ENCODE measurements at places on chromosomes 13 and 19.

DNA sequence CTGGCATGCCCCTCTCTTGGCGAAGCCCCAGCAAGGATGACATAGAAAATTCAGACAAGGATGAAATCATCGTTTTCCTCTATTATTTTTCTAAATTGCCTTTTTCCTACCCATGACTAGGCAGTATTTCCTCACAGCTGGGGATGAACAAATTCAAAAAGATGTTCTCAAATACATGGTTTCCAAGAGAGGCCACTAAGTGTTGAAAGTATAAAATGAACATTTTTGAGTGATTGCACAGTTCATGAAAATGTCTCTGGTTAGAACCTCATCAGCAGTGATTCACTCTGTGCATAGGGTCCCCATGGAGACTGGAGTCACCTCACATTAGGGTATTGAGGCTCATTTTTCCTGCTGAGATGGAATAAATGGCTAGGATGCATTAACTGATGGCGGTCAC lies 373.7 kb downstream of the DNAJC15 start:
- peak; percentile 88 for DNase-seq

- DNase-seq: no peak
Observed at GRCh38 chr19:12641456-12641855, 25.1 kb downstream of the MAN2B1 start.

DNA sequence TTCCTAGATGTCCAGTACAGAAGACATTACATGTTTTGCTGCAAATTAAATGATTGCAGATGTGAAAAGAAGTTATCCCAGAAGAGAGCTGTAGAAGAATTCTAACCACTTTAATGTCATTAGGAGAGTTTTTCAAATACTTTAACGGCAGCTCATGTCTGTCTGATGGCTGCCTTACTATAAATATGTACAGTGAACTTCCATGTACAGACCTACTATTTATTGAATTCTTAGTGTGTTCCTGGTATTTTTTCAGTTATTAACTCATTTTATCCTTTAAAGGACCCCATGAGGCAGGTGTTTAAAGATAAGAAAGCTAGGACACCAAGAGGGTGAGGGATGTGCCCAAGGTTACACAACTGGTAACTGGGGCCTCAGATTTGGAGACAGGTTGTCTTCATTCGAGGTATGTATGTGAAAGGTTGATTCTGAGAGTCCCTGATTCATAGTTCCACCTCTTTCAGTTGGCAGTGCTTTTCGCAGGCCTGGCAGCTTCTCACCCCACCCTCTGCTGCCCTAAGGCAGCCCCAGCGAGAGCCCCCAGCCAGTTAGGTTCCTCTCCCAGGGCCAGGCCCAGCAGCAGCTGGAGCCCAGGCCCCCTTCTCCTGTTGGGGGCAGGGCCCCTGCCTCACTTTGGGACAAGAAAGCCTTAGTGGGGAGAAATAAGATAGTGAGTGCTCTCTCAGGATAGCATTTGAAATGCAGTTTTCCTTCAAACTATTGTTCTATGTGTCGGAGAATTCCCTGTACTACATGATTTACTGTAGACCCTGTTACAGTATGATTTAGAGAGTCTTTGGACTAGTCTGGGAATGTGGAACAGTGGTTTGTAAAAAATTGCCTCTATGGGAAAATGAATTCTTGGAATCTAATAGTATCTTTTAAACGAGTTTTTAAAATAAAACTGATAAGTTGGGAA lies 67.7 kb upstream of the TEX29 start:
- peak; percentile 72 for DNase-seq

DNA sequence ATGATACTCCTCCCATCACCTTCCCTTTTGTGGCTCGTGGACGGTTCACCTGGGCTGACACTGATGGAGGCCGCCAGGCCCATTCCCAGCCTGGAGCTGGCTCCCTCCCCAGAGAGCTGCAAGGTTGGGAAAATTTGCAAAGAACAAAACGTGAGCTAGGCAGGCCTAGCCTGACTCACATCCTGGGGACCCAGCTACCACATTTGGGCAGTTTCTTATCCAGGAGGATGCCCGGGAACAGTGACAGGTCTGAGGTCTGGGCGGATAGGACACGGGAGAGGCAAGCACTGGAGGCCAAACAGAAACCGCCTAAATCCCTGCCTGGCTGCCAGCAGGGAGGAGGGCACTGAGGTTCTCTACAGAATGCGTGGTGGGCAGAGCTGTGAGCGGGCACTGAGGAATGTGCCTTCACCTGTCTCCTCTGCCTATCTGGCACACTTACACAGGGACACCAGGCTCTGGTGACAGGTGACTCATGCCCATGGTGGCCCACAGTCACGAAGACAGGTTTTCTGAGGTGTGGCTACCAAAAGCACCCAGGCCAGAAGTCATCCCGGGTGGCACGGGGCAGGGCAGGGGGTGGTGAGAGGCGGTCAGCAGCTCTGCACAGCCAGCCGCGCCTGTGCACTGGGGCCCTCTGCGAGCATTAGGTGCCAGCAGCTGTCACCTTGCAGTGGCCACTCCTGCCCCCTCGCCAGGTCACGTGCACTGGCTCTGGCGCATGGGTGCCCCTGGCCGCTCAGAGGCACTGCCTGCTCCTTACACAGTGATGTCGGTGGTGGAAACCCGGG lies 23.2 kb downstream of the SH3GL1 start:
- no peak for DNase-seq

- DNase-seq: peak; percentile 15
Observed at GRCh38 chr13:44519642-44520041, 56.5 kb downstream of the TSC22D1 start.

- DNase-seq: no peak
Observed at GRCh38 chr13:27791146-27791900, 960 bp upstream of the GSX1 start.

GRCh38 chr13:49649963-49650312 lies 21.6 kb downstream of the ARL11 start:
- DNase-seq: no peak

GRCh38 chr13:79937771-79938216 lies 403.1 kb downstream of the SPRY2 start:
- DNase-seq: no peak

Data from fibroblast of skin of right quadriceps (primary cell).